ENCODE measurements at places on chromosomes 1 and 21.

DNA sequence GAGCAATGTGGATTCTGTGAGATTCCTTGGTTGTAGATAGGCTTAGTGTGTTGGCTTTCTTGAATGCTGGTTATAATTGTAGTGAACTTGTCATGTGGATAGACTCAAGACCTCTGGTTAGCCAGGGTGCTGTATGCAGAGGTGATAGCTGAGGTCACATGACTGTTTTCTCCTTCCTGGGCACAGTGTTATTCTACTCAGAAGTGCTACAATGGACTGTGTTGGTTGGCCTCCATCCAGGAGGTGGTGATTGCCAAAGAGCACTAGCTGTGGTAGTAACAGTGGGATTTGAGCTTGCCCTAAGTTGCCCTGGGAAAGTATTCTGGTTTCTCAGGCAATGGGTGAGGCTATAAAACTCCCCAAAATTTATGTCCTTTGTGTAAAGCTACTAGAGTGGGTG is 71.6 kb downstream of the SH3BGR start:
- peak; percentile 68 for DNase-seq

- DNase-seq: no peak
Measured at GRCh38 chr1:33177996-33178540, 3.8 kb downstream of the TRIM62 start.

- DNase-seq: no peak
Measured at GRCh38 chr1:226634611-226635246, 86.2 kb downstream of the STUM start.

- no peak for DNase-seq
Measured at GRCh38 chr1:22500058-22500457, 48.4 kb downstream of the ZBTB40 start.

DNA sequence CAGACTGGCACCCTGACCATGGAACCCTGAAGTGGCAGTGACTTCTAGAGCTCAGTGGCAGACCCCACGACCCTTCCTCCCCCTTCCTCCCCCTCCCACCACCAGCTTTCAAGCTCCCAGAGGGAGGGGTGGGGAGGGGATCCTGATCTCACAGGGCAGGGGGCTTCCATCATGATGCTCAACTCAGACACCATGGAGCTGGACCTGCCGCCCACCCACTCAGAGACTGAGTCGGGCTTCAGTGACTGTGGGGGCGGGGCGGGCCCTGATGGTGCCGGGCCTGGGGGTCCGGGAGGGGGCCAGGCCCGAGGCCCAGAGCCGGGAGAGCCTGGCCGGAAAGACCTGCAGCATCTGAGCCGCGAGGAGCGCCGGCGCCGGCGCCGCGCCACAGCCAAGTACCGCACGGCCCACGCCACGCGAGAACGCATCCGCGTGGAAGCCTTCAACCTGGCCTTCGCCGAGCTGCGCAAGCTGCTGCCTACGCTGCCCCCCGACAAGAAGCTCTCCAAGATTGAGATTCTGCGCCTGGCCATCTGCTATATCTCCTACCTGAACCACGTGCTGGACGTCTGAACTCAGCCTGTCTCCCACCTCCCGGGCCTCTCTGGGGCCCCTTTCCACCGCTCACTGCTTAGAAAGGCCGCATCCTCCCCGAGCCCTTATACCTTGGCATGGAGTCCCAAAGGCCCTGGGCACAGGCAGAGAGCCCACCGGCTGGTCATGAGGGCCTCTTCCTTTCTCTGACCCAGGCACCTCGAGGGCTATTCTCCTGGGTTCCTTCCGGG is 3.9 kb downstream of the NHLH1 start:
- DNase-seq: no peak

- DNase-seq: no peak
Measured at GRCh38 chr1:164991763-164992314, 364.7 kb downstream of the LMX1A start.

DNA sequence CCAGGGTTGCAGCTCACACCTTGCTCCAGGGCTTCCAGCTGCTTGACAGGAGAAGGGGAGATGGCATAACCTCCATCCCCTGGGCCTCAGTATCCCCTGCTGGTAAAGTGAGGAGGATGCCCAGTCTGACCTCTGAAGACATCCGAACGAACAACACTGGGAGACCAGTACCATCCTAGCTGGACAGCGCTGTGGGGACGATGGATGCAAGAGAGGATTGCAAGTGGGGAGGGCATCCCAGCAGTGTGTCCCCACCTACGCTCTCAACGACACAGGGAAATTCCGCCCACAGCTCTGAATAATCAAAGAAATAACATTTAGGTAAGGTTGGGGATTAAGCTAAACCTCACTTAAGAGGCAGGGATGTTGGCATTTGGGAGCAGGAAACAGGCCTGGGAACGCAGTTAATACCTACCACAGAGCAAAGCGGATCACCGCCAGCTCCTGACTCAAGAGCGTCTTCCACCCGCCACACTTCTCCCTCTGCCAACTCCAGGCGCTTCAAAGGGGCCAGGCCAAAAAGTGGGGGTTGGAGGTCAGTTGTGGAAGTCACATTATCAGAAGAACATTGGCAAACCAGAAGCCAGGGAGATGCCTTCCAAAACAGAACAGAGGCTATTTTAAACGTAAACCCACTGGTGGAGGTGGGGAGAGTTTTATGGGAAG is 47.6 kb downstream of the SSBP3 start:
- no peak for DNase-seq

GRCh38 chr1:197268012-197268411 is at the start of gene CRB1:
Gene CRB1 (plus strand): TSS chr1:197268252. CDS start chr1:197268413, 161 bp downstream.
- DNase-seq: peak; percentile 43

DNA sequence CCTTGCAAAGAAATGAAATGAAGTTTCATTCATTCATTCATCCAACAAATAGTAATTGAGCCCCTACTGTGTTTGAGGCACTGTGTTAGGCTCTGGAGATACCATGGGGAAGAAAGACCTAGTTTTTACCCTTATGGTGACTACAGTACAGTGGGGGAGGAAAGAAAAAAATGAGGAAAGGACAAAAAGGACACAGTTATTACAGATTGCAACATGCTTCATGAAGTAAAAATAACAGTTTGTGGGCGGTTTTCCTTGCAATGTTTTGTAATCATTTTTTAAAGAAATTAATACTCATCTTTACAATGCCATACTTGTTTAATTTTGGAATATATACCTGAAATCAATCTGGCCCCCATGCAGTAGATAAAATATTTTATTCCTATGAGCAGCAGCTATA is 120.3 kb downstream of the TM2D1 start:
- DNase-seq: no peak

DNA sequence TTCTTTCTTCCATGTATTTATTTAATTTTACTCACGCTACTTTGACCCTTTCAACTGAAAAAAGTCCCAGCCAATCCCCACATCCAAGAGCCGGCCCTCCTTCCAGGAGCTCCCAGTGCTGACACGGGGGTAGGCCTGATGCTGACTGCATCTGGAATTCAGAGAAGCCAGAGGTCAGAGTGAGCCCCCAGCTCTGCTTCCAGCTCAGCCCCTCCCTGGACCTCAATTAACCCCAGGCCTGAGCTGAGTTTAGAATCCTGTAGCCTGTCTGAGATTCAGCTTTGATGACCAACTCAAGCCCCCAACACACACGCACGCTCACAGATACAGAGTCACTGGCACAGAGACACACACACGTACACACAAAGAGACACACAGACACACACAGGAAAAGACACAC is 247.9 kb downstream of the NPHP4 start:
- no peak for DNase-seq

DNA sequence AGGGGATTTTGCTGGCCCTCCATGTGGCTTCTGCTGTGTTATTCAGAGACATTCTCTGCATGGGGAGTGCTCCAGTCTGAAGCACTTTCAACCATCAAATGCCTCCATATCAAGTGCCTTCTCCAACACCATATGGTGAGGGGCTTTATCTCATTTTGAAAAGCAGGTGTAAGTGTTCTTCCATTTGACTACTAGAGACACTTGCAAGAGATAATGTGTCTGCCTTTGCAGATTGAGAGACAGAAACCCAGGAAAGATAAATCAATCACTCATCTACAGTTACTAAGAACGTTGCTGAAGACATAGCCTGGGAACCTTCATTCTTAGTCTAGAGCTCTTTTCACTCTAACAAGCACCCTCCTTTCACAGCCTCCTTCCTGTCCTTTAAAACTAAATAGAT is 29.5 kb upstream of the REG4 start:
- DNase-seq: no peak

GRCh38 chr1:236025836-236026235 is 39.1 kb downstream of the NID1 start:
- DNase-seq: no peak

DNA sequence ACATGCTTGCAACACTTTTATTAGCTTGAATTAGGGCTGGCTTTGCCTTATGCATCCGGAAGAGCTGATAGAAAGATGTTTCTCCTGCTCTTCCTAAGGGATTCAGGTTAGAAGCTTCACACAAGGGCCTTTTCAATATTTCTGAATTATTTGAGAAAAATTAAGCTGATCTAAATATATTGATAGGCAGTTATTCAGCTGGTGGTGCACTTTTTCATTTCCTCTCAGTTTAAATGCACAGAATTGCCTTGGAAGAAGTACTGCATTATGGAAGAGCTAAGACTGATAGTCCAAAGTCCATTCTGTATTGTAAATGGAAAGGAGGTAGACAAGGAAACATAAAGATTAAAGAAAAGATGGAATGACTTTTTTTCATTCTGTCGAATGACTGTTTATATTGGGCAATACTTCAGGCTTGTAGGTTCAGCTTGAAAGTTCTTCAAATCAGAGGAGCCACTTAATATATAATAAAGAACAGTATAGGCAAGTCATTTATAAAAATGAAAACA is 398.4 kb upstream of the B3GALT2 start:
- DNase-seq: no peak

GRCh38 chr1:9316080-9316444 is 23.4 kb downstream of the SPSB1 start:
- DNase-seq: no peak

- DNase-seq: peak; percentile 95
Measured at GRCh38 chr1:10796029-10796944, at the start of gene CASZ1. Gene CASZ1 (minus strand): TSS chr1:10796646. CDS start chr1:10693889, 102,757 bp downstream.
